ENCODE measurements at places on chromosomes 5 and 9.
A peak's percentile ranks its signal among the peaks of the same experiment; 100 is the strongest.

DNA sequence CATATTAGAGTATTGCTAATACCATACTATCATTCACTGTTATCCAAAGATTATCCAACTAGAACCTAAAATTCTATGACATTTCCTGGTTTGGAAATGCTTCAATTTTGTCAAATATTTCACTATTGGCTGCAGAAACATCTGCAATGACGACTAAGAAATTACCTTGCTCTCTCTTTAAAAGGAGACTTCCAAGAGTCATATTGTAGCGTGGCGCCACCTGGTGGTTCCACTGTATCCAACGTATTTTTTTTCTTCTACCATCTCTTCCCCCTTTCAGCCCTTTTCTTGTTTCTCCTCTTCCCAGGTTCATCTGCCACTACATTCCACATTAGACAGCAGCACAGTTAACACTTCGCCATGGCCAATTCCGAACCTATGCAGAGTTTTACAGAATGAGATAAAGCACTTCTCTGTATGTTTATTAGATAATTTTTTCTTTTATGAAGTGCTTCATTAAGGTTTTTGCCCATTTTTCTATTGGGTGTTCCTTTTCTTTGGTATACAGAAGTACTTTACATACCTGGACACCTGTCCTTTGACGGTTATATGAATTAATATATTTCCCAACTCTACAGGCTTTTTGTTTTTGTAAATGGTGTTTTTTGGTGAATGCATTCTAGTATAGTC is 153.5 kb downstream of the CDC42SE2 start:
- DNase-seq = peak; percentile 83

DNA sequence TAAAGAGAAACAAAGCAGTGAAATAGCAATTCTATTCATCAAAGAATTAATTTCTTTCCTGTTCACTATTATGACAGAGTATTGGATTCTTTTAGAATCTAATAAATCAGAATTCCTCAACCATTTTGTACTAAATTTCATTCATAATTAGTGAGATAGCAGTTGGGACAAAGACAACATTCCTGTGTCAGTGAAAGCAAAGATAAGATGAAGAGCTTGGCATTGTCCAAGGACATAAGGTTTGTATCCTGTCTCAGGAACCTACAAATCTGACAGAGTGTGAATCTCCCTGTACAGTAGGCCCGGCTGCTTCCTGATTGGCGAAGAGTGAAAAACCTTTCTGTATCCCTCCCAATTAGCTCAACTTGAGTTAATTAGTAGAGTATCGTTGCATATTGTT is 349.1 kb downstream of the ISL1 start:
- no peak for DNase-seq

DNA sequence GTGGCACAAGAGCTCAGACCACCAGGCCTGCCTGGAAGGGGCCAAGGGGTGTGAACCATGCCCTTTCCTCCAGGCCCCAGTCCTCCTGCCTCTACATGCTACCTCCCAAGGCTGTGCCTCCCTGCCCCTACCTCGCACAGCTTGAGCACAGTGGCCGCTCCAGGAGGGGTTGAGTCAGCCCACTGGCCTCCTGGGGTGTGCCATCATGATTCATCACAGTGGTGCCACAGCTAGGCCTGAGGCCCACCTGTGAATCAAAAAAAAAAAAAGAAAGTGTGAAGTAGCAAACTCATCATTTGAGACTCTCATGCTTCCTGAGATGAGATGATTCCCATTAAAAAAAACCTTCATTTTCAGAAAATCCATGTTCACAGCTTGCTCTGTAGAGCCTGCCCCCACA is 240.5 kb downstream of the HSPA4 start:
- peak; percentile 36 for DNase-seq

DNA sequence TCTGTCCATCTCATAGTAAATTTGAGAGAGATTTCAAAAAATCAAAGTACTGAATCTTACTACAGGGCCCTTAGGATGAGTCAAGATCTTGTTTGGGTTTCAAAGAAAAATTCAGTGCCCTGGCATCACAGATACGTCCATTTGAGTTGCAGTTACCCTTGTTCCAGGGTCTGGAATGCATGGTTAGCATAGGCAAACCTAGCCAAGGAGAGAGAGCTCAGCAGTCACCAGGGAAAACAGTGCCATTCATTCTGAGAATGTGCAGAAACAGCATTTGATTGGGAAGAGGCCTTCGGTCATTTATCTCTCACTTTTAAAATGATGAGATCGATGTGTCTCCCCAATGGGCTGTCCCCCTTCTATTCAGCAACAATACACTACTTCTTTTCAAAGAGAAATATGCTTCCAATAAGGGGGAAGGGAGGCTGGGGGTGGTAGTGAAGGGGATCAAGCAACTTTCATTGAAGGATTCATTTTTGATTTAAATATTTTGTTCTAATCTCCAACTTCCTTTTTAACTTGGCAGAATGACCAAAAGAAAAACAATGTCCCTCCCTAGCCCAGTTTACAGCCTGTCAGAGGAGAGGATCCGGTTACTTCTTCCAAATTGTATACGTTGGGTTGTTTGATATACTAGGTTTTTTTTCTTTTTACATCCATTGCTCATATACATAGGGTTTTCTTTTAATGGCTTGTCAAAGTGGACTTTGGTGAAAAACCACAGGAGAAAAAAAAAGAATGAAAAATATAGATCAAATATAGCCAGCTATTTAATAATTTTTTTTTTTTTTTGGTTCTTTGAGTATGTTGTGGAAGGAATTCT is 491.1 kb downstream of the CCDC171 start:
- DNase-seq = no peak

DNA sequence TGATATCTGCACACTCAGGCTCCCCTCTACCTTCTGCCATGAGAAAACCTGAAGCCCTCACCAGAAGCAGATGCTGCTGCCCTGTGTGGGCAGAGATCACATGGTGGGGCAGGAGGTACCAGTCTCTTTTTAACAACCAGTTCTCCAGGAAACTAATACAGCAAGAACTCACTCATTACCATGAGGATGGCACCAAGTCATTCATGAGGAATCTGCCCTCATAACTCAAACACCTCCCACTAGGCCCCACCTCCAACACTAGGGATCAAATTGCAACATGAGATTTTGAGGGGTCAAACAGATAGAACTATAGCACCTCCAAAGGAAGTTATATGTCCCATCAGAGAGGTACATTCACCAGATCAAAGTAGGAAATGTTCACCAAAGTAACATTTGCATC is 136.3 kb upstream of the SHB start:
- no peak for DNase-seq

GRCh38 chr5:72600391-72600981 is 93.3 kb upstream of the ZNF366 start:
- peak; percentile 51 for DNase-seq

- DNase-seq = no peak
Observed at GRCh38 chr9:105319202-105319813, 74.9 kb downstream of the SLC44A1 start.

DNA sequence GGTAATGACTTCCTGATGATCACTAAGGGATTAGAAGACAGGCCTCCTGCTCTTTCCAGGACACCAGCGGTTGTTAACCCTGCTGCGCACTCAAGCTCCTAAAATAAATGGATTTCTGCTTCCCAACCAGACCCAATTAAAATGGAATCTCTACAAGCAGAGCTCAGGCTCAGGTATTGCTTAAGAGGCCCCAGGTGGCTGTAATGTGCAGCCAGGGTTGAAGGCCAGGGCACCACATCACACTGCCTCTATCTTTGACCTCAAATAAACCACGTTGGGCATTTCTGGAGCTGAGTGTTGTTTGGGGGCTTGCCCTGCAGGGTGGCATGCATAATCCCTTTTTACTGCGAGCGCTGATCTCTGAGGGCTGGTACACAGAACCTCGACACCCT is 108.0 kb downstream of the FBXO38 start:
- DNase-seq = no peak

DNA sequence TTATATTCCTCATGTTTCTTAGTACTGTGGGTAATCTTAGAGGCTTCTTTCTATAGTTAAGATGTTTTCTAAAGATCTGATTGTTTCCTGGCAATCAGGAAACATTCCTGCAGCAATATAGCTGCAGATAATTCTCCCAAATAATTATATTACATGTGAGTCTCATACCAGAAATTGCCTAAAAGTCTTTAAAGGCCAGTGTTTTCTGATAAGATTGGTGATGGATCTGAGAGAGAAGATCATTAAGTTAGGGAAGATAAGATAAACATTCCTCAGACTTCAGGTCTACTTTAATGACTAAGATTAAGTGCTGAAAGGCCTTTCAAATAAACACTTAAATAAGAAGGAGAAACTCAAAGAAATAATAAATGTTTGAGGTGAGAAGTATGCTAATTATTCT is 107.7 kb upstream of the DAB2 start:
- DNase-seq = no peak

DNA sequence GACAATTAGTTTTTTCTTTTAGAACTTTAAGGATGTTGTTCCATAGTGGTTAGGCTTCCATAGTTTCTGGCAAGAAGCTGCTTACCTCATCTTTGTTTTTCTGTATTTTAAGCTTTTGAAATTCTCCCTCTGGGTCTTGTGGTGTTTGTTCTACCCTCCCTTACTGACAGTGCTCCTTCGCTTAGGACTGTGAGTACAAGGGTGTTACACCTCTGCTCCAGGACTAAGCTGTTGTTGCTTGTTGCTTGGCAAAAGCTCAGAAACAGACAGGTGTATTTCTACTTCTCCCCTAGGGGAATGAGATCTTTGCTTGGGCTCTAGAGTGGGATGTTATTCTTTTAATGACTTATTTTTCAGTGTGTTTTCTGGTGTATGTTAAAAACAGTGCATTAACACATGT is 225.2 kb downstream of the WDR70 start:
- no peak for DNase-seq

DNA sequence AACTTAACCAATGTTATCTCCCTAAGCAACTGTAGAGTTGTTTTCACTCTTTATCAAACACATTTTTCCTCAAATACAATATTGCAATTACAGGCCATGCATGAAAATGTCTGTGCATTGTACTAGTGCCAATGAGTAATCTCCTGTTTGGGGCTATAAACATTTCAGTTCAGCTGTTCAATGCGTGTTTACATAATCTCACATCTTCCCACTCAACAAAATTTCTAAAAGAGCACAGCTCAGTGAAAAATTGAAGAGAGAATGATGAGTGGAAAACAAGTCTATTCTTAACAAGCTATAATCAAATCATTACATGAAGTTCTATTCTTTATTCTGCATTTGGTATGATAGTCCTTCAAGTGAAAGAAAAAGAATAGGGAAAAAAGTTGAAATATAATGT is 780.5 kb upstream of the CDH9 start:
- DNase-seq = no peak

DNA sequence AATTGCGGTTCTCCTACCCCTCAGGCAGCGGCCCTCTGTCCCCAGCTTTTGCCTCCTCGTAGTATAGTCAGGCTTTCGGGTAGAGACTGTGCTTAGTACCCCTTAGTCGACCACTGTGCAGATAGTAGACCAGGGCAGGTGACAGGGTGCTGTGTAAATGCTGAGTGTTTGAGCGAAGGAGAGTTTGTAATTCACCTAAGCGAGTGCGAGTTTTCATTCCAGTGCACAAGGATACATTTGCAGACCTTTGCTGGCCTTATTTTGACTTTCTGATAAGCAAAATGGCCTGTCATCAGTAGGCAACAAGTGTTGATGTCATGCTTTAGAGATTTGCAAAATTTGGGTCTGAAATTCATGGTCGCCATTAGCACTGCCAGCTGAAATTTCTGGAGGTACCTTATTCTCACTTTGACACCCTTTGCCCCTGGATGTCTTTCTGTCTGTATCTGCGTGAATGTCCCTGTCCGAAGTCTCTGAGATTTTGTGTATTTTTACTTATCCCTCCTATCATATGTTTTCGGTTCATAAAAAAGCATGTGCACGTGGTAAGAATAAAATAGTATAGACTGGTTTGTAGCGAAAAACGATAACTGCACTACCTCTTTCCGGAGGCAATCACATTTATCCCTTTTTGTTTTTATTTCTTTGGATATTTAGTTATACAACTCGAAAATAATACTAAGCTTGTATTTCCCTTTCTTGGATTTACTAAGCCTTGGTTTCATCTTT is 1.9 kb downstream of the LMNB1 start:
- DNase-seq = no peak

- DNase-seq = no peak
Observed at GRCh38 chr9:26418480-26418879, 474.1 kb downstream of the CAAP1 start.

GRCh38 chr9:97924386-97924785 is 2.1 kb upstream of the TRMO start:
- DNase-seq = no peak

DNA sequence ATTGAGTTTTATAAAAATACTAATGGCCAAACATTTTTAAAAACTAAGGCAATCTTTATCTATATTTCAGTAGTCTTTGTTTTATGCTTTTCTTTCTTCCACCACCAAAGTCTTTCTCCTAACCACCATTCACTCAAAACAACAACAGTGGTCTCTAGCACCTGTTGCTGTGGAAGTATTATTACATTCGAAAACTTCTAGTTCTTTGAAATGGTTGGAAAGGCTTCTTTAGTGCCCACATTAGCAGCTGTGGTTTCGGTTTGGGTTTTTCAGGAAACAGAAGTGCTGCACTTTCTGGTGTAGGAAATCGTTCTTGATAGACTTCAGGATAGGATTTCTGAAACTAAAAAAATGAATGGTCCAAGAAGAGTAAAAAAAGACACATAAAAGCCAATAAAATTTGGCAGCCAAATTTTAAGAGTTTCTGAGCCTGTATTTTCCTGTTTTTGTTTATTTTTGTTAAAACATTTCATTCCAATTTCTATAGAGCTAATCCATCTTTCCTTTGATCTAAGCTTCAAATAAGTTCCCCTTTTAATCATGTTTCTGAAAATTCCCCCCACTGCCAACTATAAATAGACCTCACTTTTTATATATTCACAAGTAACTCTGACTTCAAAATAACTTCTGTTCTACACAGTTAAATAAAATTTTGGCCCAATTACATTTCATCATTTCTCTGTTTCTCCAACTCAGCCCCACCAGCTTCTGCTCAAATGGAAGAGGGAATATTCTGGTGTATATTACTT is 102.2 kb downstream of the DEPDC1B start:
- no peak for DNase-seq

- DNase-seq = peak; percentile 73
Observed at GRCh38 chr5:152711801-152712388, 306.8 kb upstream of the NMUR2 start.

DNA sequence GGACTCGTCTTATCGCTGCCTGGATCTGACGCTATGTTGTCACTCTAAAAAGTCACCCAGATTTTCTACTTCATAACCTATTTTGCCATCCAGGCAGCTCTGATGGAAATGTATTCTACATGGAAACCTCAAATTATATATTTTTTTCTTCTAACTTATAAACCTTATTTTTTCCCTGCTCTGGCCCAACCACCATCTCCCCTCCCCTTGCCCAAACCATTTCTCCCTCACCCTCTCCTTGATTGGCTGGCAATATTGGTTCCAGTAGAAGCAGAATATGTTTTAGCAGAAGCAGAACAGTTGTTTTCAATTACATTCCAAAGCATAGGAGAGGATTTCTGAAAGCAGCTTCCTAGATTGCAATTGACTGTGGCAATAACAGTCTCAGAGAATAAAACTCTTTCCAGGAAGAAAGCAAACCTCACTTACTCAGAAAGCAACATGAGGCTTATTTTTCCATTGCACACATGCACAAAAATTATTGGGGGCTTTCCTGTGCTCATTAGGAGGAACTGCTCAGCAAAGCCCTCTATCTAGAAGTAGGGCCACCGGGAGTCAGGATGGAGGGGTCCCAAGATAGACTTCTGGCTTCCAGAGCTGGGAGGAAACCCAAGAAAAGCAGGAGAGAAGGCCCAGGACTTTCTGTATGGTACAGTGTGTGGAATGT is 191.8 kb downstream of the ESM1 start:
- DNase-seq = no peak
